Right forelimb (tissue), 1 donor: ENCODE measurements at places on chromosomes 11 and 22.

DNA sequence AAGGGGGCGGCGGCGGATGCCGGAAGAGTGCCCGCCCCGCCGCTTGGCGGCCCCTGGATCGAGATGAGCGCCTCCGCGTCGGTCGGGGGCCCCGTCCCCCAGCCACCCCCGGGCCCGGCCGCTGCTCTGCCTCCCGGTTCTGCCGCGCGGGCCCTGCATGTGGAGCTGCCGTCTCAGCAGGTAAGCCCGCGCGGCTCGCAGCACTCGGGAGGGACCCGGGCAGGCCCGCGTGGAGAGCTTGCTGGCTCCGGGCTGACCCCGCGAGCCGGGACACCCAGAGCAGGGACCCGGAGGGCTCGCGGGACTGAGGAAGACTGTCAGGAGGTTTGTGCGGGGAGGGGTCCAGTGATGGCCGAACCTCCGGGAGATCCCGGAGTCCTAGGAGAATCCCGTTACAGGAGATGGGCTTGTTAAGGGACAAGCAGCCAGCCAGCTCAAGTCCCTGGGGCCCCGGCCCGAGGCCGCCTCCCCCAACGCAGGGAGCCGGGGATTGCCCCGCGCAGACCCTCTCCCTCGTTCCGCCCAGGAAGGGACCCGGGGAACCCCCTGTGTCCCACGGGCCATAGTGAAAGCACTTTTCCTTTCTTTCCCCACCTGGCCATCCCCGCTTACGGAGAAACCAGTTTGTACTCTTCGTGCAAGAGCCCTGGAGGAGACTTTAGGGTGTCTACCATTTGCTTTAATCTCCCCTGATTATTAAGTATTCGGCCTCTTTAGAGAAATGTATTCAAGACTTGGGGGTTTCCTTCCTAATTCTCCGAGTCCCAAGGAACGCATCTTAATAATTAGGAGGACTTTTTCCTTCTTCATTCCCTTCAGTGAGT lies 547 bp downstream of the UVRAG start:
- no peak for DNase-seq

DNA sequence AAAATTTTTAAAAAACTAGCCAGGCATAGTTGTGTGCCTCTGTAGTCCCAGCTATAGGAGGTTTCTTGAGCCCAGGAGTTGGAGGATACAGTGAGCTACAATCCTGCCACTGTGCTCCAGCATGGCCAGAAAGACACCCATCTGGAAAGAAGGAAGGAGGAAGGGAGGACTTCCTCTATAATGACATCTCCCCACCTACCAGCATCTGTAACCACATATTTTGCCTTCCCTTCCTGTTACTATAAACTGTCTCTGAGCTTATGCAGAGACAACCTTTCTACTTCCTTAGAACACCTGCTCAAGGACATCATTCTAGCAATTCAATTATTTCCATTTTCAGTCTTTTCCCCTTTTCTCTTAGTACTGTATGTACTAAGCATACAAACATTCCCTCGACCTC lies 2.2 kb upstream of the NUP160 start:
- no peak for DNase-seq

GRCh38 chr11:117484156-117484555 lies 156.5 kb downstream of the CEP164 start:
- DNase-seq, result no peak

DNA sequence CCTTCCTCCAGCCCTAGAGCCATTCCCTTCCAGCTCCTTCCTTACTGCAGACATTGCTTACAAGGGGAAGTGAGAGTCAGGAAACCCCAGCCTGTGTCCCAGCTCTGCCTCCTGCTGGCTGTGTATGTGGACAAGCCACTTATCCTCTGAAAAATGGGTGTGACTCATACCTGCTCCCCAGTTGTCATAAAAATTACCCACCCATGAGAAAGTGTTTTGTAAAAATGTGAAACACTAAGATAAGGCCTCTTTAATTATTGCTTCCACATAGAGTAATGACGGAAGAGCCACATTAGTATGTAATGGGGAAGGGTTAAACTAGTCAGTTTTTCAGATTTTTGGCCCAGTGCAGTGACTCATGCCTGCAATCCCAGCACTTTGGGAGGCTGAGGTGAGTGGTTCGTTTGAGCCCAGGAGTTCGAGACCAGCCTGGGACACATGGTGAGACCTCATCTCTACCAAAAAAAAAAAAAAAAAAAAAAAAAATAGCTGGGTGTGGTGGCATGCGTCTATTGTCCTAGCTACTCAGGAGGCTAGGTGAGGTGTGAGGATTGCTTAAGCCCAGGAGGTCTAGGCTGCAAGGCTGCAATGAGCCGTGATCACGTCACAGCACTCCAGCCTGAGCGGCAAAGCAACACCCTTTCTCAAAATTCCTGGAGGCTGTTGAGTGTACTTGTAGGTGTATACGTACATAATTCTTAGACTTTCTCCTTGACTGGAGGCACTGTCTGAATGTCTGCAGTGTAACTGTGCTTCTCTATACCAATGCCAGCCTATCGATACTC lies 84.9 kb downstream of the CTTN start:
- DNase-seq, result no peak

DNA sequence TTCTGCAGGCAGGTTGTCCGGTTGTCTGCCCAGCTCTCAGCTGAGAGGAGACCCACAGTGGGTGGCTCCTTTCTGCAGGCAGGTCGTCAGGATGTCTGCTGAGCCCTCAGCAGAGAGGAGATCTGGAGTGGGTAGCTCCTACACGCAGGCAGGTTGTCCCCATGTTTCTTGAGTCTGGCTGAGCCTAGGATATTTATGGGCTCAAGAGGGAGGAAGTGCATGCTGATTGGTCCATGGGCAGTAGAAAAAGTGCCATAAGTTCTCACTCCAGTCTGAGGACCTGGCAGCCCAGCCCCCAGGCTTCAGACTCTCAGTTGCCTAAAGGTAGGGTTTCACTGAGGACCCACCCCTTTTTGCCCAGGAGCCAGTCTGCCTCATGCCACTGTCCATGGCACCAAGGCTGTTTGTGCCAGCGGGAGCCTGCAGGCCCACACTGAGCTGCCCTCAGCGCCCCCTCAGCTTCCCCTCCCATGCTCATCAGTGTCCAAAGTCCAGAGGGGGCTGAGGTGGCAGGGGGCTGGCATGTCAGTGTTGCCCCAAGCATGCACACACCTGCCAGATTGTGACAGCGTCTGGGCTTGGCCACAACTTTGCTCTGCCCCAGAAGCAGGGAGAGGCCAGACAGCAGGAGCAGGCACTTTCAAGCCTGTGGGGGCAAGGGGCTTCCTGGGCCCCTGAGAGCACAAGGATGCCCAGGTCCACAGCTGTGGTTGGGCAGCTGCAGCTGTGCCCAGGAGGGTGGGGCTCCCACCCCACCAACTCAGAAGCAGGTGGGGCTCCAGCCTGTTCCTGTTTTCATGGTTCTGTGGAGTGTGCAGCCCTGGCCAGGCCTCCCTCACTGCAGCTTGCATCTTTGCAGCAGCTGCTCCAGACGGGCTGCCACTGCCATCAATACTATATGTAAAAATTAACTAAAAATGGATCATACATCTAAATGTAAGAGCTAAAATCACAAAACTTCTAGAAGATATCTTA lies 3.8 kb upstream of the RNF141 start:
- DNase-seq, result no peak

- DNase-seq, result no peak
These were observed 398.1 kb upstream of the API5 start for GRCh38 chr11:42913731-42914130.

DNA sequence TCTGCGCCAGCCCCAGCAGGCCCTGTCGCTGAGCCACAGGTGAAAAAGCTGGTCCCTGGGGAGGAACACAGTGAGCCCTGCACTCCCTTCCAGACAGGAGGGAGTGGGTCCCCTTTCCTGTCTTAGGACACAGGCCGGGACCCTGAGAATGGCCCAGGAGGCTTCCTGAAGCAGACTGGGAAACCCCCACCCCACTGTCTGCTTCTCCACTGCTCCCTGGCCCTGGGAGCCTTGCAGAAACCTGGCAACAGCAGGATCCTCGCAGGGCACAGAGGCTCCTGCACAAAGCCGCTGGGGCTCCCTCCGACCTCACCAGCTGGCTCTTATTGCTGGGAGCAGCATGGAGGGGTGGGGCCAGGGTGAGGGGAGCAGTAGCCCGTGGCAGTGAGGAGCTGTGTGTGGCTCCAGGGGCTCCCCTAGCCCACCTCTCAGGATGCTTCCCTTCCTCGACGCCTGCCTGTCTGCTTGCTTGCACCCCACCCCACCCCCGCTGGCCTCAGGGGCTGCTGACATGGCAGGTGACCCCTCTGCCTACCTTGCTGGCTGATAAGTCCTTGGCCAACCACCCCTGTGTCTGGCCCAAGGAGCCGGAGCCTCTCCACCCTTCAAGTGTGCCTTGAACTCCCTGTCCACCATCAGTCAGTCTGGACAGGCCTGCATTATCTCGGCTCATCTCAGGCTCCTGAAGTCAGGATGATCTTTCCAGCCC lies 72.1 kb upstream of the KCNQ1OT1 start:
- DNase-seq, result peak; percentile 38

- no peak for DNase-seq
These were observed 17.6 kb downstream of the KCNC1 start for GRCh38 chr11:17752144-17752543.

DNA sequence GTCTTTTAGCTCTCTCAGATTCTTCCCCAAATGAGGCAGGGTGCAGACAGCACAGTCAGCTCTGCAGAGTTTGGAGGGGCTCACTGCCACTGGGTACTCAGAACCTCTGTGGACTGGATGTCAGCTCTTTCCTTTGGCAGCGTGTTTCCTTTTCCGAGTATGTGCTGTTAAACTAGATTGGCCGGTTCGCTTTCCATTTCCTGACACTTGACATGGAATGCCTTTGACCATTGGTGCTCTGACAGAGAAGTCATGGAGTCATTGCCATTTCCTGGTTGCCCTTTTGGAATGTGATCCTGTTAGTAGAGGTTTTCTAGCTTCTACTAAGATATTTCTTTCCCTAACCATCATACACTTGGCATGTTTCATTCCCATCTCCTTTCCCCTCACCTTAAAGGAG lies 86.7 kb downstream of the SWAP70 start:
- DNase-seq, result no peak

DNA sequence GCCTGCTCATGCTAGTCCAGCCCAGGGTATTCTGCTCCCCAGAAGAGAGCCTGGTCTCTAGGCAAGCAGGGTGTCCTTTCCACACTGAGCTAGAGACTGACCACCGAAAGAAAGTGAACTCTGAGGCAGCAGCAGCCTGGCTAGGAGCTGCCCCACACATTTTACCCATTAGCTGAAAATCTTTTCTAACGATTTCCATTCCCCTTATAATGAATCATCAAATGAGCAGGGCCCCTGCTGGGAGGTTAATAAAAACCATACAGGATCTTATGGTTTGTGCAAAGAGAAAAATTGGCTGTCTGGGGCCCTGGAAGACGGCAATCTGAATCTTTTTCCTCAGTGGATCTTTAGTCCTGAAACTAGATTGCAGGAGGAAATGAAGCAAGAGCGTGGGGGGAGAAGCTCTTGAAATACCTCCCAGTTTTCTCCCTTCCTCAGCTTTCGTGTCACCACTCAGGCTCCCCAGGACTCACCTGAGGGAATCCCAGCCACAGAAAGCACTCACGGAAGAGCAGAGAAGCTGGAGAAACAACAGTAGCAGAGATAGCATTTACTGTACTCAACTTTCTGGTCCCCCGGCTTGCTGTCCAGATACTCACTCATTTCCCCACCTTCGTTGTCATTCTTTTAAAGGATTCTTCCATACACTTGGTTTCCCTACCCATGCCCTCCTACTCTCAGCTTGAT lies 74.7 kb upstream of the CD44 start:
- no peak for DNase-seq

DNA sequence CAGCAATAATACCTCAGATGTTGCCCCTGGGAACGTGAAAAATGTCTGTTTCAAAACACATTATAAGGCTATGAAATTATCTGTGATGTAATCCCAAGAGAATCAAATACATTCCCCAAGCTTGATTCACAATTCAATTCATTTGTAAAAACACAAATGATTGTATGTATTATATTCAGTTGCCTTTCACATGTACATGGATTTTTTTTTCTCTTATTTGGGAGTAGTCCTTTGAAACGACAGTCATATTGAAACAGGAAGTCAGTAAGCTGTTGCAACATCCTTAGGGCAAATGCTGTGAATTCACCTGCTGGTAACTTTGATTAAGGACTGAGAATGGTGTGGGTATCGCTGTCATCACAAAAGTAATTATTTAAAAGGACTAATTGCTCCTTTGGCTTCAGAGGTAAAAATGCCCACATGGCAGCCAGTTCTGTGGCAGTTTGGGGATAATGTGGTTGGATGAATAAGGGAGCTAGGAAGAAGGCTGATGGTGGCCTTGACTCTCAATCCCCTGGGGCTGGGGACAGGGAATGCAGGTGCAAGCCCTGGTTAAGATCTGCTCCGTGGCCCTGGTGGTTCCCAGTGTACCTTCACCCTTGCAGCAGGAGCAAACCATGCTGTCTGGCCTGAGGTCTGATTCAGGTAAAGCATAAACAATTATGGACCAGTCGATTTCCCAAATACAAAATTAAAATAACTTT lies 13.2 kb downstream of the EHF start:
- no peak for DNase-seq

- DNase-seq, result no peak
These were observed 44.0 kb downstream of the PPP6R3 start for GRCh38 chr11:68504432-68505066.

DNA sequence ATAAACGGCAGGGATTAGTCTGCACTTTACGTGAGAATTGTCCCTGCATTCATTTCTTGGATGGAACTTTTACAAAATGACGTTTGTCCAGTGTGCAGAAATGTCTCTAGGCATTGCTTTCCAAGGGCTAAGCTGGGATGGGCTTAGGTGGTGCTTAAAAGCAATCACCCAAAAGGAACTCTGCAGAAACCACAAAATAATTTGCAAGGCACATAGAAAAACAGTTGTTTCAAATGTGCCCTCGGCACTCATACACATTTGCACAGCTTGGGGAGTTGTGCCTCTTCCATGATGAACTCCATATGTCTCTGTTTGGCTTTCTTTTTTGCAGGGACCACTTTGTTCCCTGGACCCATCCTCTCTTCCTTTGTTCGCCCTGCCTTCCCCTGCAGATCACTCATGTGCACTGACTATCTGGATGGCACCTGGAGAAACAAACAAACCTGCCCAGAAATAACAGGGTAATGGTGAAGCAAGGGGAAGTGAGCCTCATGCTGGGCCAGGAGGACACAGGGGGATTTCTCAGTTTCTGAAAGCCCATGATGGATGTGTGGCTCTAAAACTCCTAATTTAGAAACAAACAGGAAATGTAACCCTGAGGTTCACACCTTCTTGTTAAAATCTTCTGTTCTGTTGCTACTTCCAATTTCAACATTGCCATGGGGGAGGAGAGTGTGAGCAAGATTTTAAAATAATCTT lies 150.2 kb downstream of the SNX19 start:
- no peak for DNase-seq

- DNase-seq, result no peak
These were observed 18.1 kb downstream of the RNH1 start for GRCh38 chr11:488992-489391.

- no peak for DNase-seq
These were observed 940.4 kb downstream of the DLG2 start for GRCh38 chr11:84686716-84687115.

- DNase-seq, result peak; percentile 16
These were observed 952.7 kb downstream of the BRD1 start for GRCh38 chr22:48874956-48875355.

DNA sequence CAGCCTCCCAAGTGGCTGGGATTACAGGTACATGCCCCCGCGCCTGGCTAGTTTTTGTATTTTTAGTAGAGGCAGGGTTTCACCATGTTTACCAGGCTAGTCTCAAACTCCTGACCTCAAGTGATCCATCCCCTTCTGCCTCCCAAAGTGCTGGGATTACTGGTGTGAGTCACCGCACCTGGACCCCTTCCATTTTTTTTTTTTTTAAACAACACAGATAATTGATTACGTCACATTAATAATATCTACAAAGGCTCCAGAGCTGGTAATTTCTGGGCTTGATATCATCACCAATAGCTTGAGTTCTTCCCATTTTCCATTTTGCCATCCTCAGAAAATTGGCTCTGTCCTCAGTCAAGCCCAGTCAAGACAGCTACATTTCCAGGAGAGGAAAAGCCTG lies 7.2 kb downstream of the TTLL1 start:
- no peak for DNase-seq
